Left ventricle myocardium inferior (tissue), 1 donor: ENCODE measurements at places on chromosomes 7 and 10. TPM values are rescaled to one million over a fixed set of nuclear protein-coding genes. Genes with fewer than 3 reads are reported as not detected.

The IFIT1B gene
- not detected for total RNA-seq

The SPDYE9 gene
- total RNA-seq, result not detected

The EVX1 gene
- total RNA-seq, result not detected

The KNDC1 gene
- total RNA-seq, result 0.11 TPM

The FLNC gene
- 839 TPM for total RNA-seq

The ELN gene
- total RNA-seq, result 51.6 TPM

The NOD1 gene
- total RNA-seq, result 7.0 TPM

The TAS2R5 gene
- 0.47 TPM for total RNA-seq

The OR9A2 gene
- total RNA-seq, result not detected

DNA sequence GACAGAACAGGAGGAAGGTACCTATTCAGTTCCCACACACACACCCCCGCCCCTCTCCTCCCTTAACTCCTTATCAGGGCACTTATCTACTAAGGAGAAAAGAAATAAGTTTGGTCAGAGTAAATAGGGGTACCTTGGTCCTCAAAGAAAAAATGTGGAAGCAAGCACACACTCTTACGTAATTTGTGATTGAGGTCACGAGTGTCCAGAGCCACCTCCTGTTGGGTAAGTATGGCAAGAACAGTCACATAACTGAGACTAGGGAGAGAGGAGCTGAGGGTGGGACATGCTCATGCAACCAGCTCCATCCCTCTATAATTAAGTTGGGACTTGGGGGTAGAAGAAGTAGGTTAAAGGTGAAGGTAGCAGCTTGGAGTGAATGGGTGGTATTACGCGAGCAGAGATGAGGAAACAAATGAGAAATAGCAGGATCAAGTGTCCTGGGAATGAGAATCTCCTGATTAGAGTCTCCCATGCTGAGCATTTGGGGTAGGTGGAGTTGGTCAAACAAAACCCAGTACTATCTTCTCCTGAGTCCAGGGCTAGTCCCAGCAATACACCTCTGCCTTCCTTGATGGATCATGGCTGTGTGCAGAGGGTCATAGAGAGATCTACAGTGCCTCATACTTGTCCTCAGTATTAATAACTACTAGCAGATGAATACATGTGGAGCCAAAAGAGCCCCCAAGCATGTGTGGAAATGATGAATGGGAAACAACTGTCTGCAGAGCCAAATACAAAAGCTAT is 77.1 kb downstream of the GSAP start:
- no peak for DNase-seq

GRCh38 chr10:45660876-45661411 is 11.6 kb downstream of the ZFAND4 start:
- DNase-seq, result no peak

GRCh38 chr10:58016614-58017013 is 251.1 kb downstream of the IPMK start:
- no peak for DNase-seq

- DNase-seq, result no peak
Measured at GRCh38 chr7:44709945-44710596, 38.6 kb upstream of the ZMIZ2 start.

GRCh38 chr7:73892003-73892999 is 31.3 kb downstream of the TMEM270 start:
- peak; percentile 62 for DNase-seq

DNA sequence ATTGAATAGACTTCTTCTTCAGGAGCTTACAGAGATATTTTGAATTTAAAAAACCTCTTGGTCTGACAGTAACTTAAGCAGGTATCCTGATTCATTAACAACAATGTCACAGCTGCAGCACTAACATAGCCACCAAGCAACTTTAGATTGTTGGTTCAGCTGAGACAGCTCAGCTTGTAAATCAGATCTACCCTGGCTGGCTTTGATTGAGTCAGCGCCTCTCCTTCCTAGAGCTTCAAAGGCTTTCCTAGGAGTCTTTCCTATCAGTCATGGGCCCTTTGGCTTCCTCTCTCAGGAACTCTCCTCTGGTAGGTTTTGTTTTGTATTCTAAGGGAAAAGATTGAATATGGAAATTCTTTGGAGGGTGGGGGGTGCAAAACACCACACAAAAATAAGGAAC is 70.7 kb upstream of the STEAP4 start:
- DNase-seq, result no peak

DNA sequence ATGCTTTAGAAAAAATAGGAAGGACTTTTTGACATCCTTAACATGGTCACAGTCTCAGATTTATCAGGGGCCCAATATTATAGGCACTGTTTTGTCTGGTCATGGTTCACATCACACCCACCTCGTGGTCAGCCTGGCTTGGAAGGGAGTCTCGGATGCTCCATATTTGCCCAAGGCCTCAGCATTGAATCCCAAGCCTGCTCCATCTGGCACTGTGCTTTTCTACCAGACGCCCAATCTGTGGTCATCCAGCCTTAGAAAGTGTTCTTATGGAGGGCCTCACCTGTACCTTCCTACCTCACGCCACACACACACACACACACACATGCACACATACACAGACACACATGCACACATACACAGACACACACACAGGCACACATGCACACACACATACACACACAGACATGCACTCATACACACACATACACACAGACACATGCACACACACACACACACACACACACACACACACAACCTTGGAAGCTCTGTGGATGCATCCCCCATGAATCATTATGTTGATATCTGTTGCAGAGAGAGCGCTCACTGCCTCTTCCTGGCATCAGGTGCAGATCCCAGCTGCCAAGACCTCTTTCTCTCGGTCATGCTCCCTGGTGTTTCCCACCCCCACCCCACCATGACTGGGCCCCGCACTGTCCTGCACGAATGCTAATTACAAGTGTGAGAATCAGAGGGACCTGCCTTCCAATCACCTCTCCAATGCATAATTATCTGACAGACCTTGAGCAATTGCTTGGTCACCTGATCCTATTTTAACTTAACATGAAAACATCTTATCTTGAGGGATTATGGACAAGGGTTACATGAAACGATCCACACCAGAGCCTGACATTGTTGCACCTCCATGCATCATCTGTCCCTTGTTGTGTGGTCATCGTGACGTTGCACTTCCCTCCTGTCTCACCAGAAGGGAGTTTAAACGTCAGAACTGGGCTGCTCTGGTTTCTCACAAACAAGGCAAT is 122.7 kb upstream of the TMEM72 start:
- DNase-seq, result no peak

DNA sequence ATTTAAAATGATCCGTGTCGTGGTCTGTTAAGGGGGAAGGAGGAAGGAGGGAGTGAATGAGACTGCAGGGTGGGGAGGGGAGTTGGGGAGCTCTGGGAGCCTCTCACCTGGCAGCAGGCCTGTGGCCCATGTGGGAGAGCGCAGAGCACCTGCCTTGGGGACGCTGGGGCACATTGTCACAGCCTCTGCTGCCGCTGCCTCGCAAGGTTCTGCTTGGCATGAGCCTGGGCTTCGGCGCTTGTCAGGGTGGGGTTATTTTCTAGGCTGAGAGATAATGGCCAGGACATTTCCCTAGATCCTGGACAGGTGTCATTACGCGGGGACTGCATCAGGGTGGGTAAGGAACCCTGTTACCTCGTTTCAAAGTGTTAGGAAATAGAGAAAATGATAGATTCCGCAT is 2.2 kb upstream of the SUN1 start:
- no peak for DNase-seq

DNA sequence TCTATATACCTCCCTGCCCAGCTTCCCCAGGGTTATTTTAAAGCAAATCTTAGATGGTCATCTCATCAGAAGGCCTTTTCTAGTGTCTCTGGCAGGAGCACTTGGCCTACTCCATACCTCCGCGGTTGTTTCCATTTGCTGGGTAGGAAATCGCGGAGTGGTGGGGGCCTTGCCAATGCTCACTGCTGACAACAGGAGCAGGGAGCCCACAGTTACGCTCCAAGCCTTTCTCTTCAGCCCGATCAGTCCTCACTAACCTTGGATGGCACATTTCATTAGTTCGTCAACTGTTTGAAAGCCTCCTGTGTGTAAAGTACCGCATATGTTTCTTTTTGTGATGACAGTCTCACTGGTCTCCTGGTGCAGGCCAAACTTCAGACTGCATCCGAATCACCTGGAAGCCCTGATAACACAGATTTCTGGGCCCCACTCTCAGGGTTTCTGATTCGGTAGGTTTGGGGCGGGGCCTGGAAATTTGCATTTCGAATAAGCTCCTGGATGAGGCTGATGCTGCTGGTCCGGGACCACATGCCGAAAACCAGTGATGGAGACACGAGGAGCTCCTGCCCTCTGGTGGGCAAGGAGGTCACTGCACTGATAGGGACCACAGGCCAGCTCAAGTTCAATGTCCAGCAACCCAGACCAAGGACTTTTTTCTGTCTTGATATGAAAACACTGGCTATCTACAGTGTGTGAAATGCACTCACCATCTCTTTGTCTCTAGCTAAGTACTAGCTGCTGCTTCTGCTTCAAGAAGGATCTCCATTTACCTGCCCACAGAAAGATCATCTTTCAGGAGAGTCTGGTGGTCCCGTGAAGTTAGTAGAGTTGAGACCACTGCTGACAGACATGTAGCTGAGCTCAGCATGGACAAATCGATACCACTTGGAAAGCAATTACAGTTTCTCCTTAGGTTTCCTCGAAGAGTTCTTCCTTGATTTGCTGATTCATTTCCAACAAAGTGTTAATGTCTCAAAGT is 14.0 kb downstream of the LRGUK start:
- DNase-seq, result peak; percentile 66

- DNase-seq, result peak; percentile 74
Measured at GRCh38 chr7:134778941-134779740, at the start of gene CALD1. CALD1 (plus strand) TSS chr7:134779634; CDS start chr7:134867734, 88,100 bp downstream.

DNA sequence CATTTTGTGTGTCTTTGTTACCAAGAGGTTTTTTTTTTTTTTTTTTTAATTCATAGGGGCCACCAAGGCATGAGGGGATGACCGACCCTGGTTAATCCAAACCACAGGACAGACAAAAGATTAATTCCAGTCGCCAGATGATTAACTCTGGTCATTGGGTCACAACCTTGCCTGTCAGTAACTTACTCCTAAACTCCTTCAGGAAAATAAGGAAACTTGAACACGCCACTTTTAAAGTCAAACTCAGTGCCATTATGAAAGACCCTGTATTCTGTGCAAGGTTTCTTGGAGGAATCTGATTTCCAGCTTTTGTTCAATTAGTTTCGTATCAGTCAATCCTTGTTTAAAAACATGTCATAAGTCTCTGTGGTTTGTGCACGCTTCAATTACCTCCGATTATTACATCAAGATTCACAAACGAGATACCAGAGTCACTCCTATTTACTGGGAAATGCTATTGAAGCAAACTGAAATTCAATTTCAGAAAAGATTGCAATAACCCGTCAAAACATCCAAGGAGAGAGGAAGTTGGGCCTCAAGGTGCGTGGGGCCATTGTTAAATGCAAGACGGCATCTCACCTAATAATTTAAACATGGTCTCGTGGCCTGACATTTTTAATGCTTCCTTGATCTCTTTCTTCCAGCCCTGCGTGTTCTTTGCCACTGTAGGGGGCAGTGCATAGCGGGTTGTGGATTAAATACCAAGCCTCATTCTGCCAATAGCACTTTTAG is 44.0 kb downstream of the NRP1 start:
- DNase-seq, result no peak

DNA sequence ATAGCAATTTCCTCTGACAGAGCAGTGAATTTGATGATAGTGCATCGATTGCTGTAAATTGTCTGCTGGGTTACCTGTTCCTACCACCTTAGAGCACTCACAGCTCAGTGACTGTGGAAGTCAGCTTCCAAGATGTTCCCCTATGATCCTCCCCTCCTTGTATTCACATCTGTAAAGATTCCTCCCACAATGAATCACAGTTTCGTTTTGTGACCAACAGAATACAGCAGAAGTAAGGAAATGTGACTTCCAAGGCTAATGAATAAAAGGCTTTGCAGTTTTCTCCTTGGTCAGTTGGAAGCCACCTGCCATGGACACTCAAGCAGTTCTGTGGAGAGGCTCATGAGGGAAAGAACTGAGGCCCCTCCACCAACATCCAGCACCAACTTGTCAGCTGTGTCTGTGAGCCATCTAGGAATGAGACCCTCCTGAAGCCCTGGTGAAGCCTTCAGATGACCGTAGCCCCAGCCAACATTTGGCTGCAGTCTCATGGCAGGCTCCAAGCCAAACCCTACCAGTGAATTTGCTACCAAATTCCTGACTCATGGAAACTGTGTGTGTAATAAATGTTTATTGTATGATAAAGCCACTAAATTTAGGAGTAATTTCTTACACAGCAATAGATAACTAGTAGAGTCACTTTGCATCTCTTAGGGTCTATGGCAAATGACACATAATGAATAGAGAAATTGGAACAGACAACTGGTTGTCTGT is 309.5 kb upstream of the NPVF start:
- no peak for DNase-seq

DNA sequence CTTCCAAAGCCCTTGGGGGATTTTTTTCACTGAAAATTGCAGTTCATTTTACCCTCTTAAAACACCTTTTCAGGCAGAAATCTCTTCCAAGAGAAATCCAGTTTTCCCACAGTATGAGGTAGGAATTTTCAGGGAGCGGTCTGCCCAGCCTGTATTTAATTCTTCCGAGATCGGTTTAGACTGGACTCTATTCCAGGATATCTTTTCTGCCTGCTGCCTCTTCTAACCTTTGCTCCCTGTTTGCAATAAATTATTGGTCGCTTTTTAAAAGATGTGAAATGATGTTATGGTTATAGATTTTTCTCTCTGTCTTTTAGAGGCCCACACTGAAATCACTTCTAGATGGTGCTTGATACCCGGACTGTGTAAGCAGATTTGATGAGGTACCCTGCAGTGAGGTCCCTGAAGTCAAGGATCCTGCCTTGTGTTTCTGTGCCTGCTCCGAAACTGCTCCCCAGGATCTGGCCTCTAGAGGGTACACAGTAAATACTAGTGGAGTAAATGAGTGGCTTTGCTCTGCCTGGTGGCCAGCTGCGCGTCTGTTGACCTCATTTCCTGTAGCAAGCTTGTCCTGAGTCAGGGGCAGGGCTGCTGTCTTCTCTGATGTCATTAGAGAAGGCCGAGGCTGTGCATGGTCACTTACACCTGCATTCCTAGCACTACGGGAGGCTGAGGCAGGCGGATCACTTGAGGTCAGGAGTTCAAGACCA is 191.6 kb downstream of the FANK1 start:
- no peak for DNase-seq

- no peak for DNase-seq
Measured at GRCh38 chr7:15747301-15747700, 60.8 kb upstream of the MEOX2 start.

- peak; percentile 69 for DNase-seq
Measured at GRCh38 chr7:32204361-32205018, 134.3 kb upstream of the PDE1C start.

- DNase-seq, result no peak
Measured at GRCh38 chr10:75427951-75428350, 3.5 kb upstream of the LRMDA start.

GRCh38 chr10:103696411-103697145 is 158.8 kb downstream of the SH3PXD2A start:
- DNase-seq, result peak; percentile 69

GRCh38 chr10:42477170-42477569 is 161.2 kb downstream of the ZNF33B start:
- DNase-seq, result no peak

- DNase-seq, result no peak
Measured at GRCh38 chr10:522350-522749, 167.1 kb downstream of the DIP2C start.

GRCh38 chr7:152872745-152873118 is 113.2 kb downstream of the ACTR3B start:
- DNase-seq, result no peak

GRCh38 chr10:111835574-111835973 is 348.0 kb downstream of the GPAM start:
- DNase-seq, result no peak
